ENCODE measurements at places on chromosomes 7 and 10.

DNA sequence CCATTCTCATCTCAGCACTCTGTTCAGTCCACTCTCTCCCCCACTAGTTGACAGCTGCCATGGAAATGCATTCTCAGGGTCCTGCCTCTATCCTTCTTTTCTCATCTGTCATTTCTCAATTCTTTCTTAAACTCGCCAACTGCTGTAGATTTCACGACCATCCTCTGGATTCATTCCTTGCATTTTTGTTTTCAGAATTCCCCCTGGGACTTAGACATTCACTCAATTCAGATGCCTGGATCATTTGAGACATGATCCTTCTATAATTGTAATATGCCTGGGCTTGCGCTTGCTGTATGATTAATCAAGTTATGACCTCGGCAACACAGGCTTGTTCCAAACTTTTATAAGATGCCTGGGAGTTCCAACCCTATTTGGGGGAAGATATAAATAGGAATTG, 104.5 kb downstream of the RAB11FIP2 start:
- DNase-seq = no peak

DNA sequence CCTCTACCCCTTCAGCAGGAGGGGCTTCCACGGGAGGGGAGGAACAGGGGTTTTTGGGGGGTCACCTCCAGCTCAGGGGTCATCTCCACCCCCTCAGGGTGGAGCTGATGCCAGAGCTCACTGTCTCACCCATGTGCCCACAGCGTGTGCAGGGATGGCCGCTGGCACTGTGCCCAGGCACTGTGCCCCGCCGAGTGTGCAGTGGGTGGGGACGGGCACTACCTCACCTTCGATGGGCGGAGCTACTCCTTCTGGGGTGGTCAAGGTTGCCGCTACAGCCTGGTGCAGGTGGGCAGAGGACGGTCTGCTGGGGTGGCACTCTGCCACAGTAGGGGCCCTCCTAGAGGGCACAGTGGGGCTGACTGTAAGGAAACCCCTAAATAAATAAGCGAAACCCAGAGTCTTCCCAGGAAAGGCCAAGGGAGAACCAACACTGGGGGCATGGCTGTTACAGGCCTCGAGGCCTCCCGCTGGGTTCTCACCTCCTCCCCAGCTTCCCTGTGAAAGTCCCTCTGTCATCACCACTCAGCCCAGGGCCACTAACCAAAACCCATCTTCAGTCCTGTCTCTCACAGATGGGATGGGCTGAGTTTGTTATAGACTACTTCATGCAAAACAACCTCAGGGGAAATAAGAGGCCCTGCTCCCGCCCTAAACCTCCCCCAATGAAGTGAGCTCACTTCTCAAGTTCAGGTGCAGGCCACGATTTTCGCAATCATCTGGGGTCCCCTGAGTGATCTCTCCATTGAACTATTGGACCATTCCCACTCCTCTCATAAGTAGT, 7.4 kb upstream of the ZNF467 start:
- DNase-seq = no peak

GRCh38 chr10:93437086-93437945, 44.8 kb downstream of the MYOF start:
- no peak for DNase-seq

- no peak for DNase-seq
These were observed 218.2 kb upstream of the KLF14 start for GRCh38 chr7:130951976-130952876.

- no peak for DNase-seq
These were observed 241.2 kb downstream of the DNAJB9 start for GRCh38 chr7:108810756-108811385.

- no peak for DNase-seq
These were observed 198.9 kb upstream of the AOAH start for GRCh38 chr7:36923185-36923584.

- DNase-seq = no peak
These were observed 642.2 kb downstream of the SH2D4B start for GRCh38 chr10:81179805-81180452.

- DNase-seq = no peak
These were observed 166.7 kb upstream of the SH2B2 start for GRCh38 chr7:102119925-102120324.

DNA sequence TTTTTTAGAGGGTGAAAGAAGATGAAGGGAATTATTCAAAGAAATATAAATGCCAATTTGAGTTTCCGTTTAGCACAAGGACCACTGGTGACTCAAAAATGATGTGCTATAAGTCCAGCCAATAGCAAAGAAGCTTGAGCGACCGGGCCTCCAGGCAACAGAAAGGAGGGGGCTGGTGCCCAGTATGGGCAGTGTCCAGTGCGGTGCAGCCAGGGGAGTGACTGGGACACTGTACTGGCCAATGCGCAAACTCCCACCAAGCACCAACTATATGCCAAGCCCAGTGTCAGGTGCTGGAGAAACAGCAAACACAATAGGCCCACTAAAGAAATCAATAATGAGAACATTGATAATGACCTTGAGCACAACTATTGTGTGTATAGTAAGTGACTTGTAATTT, 10.2 kb upstream of the OPALIN start:
- DNase-seq = no peak

DNA sequence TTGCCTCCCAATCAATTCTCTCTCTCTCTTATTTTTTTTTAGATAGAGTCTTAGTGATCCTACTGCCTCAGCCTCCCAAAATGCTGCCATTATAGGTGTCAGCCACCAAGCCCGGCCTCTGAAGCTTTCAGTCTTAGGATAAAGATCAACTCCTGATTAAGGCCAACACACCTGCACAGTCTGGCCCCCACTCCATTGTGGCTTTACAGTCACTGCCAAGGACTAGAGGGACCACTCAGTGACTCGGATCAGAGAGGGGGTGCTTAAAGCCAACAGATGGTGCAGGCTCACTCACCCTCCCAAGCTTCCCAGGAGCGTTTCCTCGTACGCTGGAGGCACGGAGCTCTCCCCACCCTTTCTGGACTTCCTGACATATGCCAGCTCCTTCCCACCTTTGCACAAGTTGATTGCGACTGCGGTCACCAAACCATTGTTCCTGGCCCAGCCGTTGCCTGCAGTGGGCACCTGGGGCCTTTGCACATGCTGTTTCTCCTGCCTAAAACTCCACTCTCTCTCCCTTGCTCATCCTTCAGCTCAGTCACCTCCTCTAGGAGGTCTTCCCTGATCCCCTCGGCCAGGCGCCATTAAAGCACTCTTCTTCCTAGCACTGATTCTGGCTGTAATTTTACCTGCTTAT, 1.7 kb upstream of the CDH23 start:
- DNase-seq = no peak

GRCh38 chr7:83588602-83589240, 60.2 kb downstream of the SEMA3E start:
- no peak for DNase-seq

DNA sequence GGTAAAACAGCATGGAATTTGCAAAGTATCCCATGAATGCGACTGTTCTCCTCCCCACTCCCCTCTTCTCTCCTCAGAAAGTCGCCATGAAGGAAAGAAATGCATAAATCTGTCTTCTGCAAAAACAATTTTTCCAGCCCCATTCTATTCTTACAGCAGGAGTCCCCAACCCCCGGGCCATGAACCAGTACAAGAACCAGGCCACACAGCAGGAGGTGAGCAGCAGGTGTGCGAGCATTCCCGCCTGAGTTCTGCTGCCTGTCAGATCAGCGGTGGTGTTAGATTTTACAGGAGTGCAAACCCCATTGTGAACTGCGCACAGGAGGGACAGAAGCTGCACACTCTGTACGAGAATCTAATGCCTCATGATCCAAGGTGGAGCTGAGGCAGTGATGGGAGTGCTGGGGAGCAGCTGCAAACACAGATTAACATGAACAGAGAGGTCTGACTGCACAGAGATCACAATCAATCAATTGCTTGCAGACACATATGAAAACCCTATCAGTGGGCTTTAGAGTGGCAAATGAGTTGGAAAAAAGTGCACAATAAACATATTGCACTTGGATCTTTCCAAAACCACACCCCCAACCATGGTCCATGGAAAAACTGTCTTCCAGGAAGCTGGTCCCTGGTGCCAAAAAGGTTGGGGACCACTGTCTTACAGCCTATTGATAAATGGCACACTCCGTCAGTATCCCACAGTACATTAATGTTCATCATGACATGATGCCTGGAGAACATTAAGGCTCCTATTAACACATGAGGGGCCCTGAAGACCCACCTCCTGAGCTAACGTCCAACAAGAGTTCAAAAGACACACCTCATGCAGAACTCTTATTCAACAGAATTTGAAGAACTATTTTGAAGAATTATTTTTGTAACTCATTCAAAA, 205.0 kb downstream of the PTPRN2 start:
- DNase-seq = no peak

GRCh38 chr10:454860-455259, 234.6 kb downstream of the DIP2C start:
- DNase-seq = no peak

GRCh38 chr7:146053492-146053891, 63.1 kb upstream of the CNTNAP2 start:
- no peak for DNase-seq

GRCh38 chr10:128859738-128860386, 607.2 kb upstream of the MGMT start:
- no peak for DNase-seq

GRCh38 chr7:117041007-117041406, 87.7 kb downstream of the ST7 start:
- no peak for DNase-seq

DNA sequence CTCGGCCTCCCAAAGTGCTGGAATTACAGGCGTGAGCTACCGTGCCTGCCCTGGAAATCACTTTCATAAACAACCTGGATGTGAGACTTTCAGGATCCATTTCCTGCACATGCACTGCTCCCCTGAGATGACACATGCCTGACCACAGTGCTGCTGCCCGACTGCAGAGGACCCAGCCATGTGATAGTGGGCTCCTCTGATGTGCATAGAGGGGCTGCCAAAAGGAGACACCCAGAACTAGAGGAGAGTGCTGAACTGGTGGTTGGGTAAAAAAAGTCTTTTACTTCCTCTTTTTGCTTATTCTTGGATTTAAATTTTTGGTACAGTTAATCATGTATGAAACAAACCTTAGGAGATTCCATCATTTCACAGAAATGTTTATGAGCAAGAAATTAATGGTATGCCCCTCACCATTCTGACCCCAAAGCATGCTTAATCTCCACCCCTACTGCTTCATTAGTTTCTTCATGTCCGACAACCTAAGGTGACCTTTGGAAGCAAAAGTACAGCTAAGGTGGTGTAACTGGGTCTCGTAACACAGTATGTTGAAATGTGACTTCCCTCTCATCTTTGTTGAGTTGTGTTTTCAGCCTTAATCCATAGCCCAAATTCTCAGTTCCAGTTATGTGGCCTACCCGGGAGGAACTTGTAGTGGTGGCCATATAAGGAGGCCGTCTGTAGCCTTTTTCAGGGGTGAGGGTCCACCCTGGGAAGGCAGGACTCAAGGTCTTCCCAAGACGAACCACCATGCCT, 111.1 kb downstream of the RNF216 start:
- peak; percentile 45 for DNase-seq

- no peak for DNase-seq
These were observed 925 bp downstream of the H2AZ2 start for GRCh38 chr7:44846816-44847508.

- no peak for DNase-seq
These were observed 71.4 kb upstream of the SHH start for GRCh38 chr7:155883491-155884224.

GRCh38 chr7:118110178-118110925, 73.6 kb upstream of the LSM8 start:
- no peak for DNase-seq

- no peak for DNase-seq
These were observed 17.5 kb downstream of the PRF1 start for GRCh38 chr10:70584909-70585544.

DNA sequence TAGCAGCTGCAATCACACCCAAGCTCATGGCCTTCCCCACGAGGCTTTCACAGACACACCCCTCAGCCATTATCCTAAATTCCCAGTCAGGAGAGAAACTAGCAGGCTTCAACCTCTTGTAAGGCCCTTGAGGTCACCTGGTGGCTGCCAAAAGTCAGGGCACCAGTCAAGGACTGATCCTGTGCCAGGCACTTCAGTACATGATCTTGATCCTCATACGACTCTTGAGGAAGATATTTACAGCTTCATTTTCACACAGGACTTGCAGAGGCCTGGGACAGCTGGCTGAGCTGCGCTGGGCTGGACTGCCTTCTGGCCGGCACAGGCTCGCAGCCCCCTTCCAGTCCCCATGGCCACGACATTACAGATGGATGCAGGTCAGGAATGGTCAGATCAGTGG, 8.8 kb downstream of the PDAP1 start:
- DNase-seq = no peak

GRCh38 chr10:71371750-71372166, 25.0 kb upstream of the CDH23 start:
- peak; percentile 46 for DNase-seq

DNA sequence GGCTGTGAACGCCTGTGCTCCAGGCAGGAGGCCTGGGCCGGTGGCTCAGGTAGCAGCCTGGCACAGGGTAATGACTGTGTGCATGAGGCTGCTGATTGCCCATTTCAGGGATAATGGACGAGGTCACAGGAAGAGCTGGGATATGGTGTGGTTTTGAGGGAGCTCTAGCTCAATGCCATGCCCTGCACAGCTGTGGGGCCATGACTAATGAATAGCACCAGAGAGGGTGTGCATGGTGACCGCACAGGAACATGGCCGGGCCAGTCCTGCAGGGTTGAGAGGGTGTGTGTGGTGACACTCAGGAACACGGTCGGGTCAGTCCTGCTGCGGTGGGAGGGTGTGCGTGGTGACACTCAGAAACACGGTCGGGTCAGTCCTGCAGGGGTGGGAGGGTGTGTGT, 21.8 kb downstream of the NKX6-2 start:
- no peak for DNase-seq

GRCh38 chr10:35041502-35041879, 48.6 kb downstream of the CUL2 start:
- DNase-seq = no peak

GRCh38 chr7:17234030-17234397, 64.4 kb upstream of the AHR start:
- no peak for DNase-seq

DNA sequence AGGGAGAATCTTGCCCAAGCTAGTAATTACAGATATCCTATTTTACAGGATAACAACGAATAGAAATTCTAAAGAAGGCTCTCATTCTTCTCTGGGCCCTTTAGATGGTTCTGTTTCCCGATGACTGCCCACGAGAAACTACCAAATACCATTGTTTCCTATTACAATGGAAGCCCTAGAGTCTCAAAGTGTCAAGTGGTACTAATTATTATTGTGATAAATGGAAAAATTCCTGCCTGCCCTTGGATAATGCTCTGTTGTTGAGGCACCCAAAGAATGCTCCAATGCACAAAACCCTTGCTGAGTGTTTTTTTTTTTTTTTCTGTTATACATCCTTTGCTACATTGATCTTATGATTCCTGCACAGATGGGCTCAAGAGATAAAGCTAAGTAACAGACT, 504.5 kb downstream of the XPNPEP1 start:
- no peak for DNase-seq

GRCh38 chr7:2661602-2662272, 26.3 kb upstream of the AMZ1 start:
- DNase-seq = no peak

DNA sequence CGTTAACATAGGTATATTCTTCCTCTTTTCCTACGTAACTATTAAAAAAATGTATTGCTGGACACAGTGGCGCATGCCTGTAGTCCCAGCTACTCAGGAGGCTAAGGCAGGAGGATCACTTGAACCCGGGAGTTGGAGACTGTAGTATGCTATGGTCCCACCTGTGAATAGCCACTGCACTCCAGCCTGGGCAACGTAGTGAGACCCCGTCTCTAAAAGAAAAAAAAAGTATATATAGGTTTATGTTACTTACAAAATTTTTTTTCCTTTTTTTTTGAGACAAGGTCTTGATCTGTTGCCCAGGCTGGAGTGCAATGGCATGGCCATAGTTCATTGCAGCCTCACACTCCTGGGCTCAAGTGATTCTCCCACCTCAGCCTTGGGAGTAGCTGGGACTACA, 5.6 kb downstream of the NUB1 start:
- no peak for DNase-seq

All from B cell (primary cell).